ENCODE measurements at places on chromosomes 7 and 10.

DNA sequence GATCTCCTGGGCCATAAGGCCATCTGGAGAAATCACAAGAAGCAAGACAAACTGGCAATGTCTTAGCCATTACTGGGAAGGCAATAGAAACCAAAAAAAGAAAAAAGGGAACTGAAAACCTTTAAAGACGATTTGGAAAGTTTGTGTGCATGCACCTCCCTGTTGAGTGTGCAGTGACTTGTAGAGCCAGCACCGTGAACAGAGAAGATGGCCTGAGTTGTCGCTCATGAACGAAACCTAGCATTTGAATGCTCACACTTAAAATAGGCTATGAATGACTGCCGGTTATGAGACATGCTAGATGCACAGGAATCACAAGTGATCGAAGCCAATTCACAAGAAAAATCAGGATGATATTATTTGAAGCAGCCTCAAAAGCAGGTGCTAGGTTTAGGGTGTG, 151.3 kb upstream of the ADO start:
- no peak for DNase-seq

- DNase-seq: no peak
Measured at GRCh38 chr7:106068986-106069385, 43.1 kb downstream of the SYPL1 start.

DNA sequence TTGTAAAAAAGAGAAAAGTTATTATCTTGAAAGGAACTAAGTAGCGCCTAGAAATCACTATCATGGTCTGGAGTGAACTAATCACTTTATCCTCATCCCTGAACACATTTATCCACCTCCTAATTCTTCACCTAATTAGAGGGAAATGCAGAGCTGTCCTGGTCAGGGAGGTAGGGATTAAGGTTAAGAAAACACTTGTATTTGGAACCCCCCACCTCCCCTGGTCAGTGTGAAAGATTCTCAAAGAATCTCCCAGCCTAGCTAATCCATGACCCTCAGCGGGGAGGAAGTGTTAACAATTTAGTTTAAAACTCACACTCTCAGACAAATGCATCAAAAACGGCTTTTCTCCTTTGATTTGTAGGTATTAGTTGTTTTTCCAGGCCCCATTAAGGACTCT, 83.8 kb downstream of the FAM204A start:
- no peak for DNase-seq

DNA sequence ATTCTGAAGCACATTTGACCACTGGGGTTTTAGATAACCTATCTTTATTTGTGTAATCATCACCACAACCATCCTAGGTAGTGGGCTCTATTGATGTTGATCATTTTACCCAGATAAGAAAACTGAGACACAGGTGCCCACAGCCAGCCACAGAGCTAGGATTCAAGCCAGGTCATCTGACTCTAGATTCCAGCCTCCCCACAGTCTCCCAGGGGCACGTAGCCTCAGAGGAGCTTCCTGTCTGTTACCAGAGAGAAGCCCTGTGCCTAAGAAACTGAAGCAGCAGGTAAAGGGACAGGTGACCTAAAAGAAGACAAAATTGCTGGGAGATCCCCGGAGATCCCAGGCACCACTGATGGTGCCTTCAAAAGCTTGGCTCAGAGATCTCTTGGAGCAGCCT, 55.8 kb downstream of the ALOX5 start:
- DNase-seq: no peak

- no peak for DNase-seq
Measured at GRCh38 chr7:128203710-128204214, 37.3 kb upstream of the LEP start.

DNA sequence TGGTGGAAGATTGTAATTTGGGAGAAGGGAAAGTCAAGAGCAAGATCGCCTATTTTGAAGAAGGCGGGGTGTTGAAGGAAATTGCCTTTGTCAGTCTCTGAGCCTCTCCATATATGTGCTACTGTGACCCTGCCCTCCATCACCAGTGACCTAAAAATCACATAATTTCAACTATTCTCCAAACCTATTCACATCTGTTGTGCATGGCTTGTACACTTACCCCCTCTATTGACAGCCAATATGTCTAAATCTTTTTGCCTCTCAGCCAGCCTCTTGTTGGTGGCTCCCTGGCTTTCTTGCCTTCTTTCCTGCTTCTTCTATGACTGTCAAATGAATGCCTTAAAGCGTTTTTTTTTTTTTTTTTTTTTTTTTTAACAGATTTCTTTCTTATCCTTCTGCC, 295.6 kb downstream of the AUTS2 start:
- DNase-seq: no peak

DNA sequence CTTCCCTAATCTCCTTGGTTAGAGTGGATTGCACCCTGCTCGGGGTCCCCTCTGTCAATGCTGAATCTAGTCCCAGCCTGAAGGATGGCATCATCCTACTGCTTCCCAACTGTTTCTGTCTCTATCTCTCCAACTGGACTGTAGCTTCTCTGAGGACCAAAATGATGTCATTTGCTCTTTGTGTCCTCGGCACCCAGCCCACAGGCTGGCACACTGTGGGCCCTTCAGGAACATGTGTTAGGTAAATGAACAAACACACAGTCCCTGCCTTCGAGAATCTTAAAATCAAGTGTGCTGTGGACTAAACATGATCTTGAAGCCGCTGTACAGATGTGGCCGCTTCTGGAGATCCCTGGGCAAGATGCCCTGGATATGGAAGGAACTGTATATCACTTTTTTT, 5.0 kb upstream of the CDH23 start:
- no peak for DNase-seq

- no peak for DNase-seq
Measured at GRCh38 chr10:14523286-14523685, 192.6 kb upstream of the FRMD4A start.

DNA sequence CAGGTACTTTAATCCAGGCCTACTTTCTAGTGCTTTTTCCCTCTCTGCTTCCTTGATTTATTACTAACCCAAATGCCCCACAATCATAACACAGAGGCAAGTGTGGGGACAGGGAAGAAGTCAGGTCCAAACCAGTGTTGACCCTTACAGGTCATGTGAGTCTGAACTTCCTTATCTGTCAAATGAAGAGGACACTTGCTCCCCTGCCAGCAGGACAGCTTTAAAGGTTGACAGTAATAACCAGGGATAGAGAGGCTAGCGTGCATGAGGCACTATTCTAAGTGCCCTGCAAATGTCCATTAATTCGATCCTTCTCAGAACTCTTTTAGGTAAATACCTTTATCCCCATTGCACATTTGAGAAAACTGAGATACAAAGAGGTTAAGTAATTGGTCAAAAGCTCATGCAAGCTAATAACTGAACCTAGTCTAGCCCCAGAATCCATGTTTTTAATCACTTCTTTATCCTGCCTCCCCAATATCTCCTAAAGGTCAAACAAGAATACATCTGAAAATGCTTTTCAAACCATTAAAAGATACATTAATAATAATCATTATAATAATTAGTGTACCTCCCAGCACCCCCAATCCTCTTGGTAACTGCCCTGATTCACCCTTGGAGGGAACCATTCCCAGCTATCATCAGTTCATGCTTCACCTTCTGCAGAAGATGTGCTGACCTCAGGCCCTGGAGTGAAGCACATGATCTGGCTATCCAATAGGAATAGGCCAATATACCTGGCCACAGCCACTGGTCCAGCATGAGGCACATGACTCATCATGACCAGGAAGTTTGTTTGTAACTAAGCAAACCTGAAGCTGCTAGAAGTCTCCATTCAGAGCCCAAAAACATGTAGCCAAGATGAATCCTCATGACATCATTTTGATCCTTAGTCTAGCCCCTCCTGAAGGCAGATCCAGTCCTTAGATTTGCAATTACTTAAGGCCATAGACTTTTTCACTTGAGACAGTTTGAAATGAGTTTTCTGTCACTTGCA, 40.7 kb downstream of the SGMS1 start:
- no peak for DNase-seq

- DNase-seq: no peak
Measured at GRCh38 chr10:54159924-54160323, 641.1 kb downstream of the PCDH15 start.

- no peak for DNase-seq
Measured at GRCh38 chr7:41885748-41886147, 182.9 kb upstream of the INHBA start.

DNA sequence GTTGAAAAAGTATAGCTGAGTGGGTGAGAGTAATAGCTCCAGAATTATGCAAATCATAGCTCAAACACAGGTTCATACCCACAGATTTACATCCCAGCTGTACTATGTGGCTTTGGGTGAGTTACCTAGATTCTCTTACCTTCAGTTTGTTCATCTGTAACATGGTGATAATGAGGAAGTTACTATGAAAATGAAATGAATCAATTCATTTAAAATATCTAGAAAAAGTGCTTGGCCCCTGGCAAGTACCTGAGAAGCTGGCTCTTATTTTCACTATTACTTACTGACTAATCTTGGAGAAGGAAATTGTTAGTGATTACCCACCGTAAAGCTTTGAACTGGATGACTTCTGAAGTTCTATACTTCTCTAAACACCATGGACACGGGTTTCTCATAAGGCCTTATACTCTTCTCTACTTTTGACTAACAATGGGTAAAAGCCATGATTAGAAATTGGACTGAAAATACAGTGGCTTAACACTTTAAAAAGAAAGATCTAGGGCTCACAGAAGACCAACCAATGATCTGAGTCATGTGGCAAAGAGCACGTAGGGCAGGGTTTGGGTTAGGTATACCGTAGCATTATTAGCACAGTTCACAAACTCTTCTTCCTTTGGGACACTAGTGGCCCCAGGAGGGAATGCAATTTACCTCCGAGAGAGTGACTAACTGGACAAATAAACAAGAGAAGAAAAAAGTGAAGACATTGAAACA, 149.2 kb downstream of the PLPP4 start:
- DNase-seq: no peak

DNA sequence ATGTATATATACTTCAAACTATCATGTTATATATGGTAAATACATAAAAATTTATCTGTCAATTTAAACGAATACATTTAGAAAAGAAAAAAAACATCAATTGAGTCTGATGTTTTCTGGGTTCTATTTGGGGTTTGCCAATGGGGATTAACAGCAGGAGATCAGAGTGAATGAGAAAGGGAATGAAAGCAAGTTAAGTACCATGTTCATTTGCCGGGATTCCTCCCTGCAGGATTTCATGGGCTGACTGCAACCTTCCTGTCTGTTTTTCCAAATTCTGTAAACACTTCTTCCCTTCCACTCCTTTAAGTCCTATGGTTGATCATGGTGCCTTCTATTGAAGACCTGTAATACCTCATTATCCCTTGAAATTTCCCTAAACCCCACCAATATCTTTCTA, 33.9 kb upstream of the SEMA3A start:
- no peak for DNase-seq

DNA sequence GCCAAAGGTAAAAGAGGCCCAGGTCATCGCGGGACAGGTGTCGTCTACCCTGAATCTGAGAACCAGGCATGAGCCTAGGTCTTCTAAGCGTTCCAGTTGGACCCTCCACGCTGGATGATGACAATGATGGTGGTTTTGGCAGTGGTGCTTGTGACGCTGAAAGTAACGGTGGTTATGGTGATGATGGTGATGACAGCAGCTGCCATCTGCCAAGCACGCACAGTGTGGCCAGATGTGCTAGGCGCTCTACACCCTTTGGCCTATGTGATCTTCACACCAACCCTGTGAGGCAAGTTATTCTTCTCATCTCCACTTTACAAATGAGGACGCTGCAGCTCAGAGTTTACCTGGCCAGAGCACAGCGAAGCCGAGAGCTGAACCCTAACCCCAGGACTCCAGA, 93.9 kb downstream of the FAM53B start:
- DNase-seq: no peak

GRCh38 chr10:128804411-128804810, 662.6 kb upstream of the MGMT start:
- DNase-seq: no peak

DNA sequence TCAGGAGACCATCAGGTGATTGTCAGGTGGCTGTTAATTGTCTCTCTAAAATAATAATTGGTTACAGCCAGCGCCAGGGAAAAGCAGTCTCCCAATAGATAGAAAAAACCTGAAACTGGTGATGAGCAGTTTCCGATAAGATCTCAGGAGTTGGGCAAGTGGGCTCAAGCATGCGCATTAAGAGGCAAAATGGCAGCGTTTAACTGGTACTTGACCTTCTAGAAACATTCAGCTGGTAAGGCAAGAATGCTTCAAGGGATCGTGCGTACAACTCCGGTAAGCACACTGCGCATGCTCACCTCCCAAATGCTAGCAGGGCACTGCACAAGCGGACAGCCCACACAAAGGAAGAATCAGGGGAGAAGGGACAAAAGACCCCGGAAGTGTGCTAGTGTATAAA, 48.5 kb downstream of the BLNK start:
- no peak for DNase-seq

GRCh38 chr7:129940329-129940728, 12.4 kb downstream of the UBE2H start:
- DNase-seq: no peak

DNA sequence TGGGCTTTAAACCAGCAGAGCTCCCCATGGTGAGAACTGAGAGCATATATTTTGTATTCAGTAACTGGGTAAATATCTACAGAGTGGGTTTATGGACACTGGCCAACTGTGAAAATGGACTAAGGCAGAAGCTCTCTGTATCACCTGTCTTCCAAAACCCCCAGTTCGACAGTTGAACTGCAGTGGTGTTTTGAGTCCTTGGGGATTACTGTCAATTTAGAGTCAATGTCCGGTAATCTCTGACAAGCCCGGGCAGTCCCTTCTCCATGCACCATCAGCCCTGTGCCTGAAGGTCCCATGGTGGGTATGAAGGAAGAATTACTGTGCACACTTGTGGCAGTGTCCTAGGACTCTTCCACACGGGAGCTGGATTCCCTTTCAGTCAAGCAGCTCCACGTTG, 235.0 kb downstream of the CCSER2 start:
- DNase-seq: no peak

DNA sequence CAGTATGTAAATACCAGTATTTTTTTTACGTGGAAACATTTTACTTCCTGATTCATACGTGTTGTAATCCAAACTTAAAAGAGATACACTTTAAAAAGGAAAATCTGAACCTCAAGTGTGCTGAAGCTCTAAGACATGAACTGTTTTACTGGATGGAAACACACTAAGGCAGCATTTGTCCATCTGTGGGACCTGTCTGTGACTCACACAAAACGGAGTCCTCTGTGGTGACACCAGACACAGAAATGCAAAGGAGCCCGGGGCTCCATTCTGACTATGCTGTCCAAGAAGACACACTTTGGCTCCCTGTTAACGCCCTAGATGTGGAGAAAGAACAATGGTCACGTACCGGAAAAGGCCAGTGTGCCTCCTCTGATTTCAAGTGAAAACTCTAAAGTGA, 23.9 kb downstream of the RNF133 start:
- DNase-seq: no peak

GRCh38 chr10:71222601-71223346, 10.4 kb downstream of the UNC5B start:
- no peak for DNase-seq

GRCh38 chr10:120115959-120116358, 223.4 kb downstream of the SEC23IP start:
- DNase-seq: no peak

Measured in stimulated activated CD8-positive, alpha-beta memory T cell treated with anti-CD3 and anti-CD28 coated beads, Interleukin-4, amount 100 ng/mL, for 4 hours (primary cell).